ENCODE measurements at places on chromosomes 1 and 21. TPM values are rescaled to one million over a fixed set of nuclear protein-coding genes. Genes with fewer than 3 reads are reported as not detected.

DNA sequence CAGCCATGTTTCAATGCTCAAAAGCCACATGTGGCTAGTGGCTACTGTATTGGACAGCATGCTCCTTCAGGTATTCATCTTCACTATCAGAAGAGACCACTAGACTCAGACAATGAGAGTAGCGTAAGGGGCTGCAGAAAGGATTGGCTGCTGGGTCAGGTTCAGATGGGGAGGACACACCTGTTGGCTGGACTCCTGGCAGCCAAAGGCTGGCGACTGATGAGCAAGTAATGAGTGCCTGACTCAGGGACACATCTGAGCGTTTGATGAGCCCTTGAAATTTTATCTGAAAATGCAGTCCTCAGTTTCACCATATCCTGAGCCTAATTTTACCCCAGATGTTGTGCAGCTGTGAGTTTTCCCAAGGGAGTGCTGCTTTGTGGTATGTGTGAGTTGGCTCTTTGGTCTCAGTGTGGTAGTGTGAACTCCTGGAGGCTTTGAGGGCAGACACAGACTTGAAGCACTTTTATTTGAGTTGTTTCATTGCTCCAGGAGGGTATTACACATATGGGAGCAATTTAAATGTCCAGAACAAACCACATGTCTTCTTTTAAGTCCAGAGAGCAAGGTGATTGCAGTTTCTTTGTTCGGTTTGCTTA is 9.6 kb downstream of the ST6GALNAC3 start:
- H3K36me3 ChIP-seq, result no peaks in the 10 kb centered on the region
- H3K27ac ChIP-seq, result no peak overlapping the region
- DNase-seq, result no peak
- H3K27me3 ChIP-seq, result no peaks in the 10 kb centered on the region
- H3K4me1 ChIP-seq, result no peaks in the 10 kb centered on the region
- no peak overlapping the region for H3K4me3 ChIP-seq

DNA sequence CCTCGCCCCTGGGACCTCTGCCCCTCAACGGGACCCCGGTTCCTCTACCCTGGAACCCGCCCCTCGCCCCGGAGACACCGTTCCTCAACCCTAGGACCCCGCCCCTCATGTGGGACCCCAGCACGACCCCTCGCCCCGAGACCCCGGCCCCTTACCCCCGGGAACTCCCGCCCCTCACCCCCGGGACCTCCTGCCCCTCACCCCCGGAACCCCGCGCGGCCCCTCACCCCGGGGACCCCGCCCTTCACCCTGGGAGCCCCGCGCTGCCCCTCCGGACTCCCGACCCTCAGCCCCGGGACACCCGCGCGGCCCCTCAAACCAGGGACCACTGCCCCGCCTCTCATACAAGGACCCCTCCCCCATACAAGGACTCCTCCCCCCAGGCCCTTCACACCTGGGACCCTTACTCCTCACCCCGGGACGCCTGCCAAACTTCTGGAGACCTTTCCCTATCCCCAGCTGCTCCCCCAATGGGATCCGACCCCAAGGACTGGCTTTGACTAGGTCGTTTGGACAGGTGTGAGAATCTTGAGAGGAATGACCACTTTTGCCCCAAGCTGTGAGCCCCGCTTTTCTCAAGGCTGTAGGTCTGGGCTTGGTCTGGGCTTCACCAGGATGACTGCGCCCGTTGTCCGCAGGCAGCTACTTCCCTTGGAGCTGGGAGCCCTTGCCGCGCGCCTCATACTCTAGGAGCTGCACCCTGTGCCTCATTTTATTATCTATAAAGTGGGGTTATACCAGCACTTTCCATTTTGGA is 843 bp downstream of the DIP2A start:
- H3K36me3 ChIP-seq, result peaks cover 25% of the 10 kb centered on the region
- H3K27ac ChIP-seq, result peak overlapping the region; percentile 78
- no peaks in the 10 kb centered on the region for H3K27me3 ChIP-seq
- peak; percentile 37 for DNase-seq
- H3K4me1 ChIP-seq, result peaks cover 9% of the 10 kb centered on the region

DNA sequence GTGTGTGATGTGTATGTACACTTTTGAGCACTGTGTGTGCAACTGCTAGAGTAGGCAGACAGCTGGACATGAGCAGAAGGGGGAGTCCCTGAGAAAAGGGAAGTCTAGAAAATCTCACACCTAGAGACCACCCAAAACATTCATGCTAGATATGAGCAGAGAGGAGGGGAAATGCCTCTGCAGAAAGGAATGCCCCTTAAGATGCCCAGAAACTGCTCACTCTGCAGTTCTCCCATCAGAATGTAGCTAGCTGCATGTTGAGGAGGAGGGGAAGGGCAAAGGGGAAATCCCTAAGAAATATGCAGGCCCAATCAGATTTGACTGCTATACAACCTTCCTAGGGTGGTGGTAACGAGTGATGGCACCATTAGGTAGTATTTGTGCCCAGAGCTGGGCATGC is 31.8 kb upstream of the MAGOH start:
- no peak overlapping the region for H3K4me3 ChIP-seq
- H3K36me3 ChIP-seq, result peaks cover 15% of the 10 kb centered on the region
- DNase-seq, result no peak
- H3K27ac ChIP-seq, result no peak overlapping the region

DNA sequence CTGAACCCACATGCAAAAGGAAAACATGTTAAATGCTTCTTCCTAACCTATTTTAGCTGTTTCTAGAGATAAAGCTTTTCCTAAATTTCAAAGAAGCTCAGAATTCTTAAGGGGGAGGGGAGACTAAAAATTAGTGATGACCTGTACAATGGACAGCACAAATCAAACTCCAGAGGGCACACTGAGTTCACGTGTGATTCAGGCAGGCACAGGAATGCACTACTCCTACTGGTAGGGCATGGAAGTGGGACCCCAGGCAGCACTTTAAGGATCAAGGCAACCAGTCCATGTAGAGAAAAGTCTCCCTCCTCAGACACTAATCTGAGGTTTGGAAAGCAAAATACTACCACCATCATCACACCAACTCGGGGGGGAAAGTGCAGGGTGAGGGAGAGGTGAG is 31.3 kb upstream of the CLCA4 start:
- no peaks in the 10 kb centered on the region for H3K27me3 ChIP-seq
- no peak overlapping the region for H3K4me3 ChIP-seq
- peaks cover 9% of the 10 kb centered on the region for H3K4me1 ChIP-seq
- no peak overlapping the region for H3K27ac ChIP-seq
- DNase-seq, result peak; percentile 64

DNA sequence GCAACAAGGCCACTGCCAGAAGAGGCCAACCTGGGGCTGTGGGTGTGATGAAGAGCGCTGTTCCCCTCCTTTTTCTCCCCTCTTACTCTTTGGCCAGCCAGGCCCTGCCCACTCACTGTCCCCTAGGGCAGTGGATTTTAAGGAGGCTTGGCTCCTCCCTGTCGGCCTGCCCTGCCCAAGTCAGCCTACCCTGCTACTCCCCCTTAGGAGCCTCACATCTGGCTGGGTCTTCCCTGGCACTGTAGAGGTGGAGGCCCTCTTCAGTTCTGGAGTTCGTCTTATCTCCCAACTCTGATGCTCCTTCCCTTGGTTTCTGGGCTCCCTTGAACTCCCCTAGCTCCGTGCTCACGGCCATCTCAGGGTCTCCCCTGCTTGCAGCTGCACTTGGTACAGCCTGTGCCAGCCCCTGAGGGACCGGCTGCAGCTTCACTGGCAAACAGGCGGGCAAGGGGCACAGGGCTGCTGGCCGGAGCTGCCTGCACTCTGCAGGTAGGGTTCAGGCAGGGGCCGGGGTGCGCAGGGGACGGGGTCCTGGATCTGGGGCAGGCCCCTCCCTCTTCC is 4.0 kb downstream of the AMPD2 start:
- peak overlapping the region; percentile 58 for H3K27ac ChIP-seq
- H3K4me3 ChIP-seq, result no peak overlapping the region
- peaks cover 22% of the 10 kb centered on the region for H3K4me1 ChIP-seq

DNA sequence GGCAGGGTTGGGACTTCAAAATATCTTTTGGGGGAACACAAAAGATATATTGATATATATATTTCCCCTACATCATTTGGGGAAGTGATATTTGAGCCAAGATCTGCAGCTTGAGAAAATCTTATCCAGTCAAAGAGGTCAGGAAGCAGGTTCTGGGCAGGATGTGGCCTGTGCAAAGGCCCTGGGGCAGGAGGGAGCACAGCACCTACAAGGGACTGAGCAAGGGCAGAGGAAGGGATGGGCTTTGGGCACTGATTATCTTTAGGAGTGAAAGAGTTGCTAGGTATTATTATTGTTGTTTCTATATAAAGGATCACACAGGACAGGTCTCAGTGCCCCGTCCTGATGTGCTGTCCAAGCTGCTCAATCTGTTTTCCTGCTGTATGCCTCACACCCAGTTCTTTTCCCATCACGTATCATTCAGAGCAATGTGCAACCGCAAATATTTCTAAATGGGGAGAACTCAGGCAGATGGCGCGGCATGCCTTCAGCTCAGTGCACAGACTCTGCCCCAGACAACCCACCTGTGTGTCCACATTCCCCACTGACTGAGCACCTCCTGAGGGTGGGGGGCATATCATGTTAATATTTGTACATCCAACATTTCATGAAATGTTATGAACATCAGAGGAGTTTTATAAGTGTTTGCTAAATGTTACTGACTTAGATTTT is 28.1 kb upstream of the GPR137B start:
- no peak for DNase-seq
- H3K4me1 ChIP-seq, result no peaks in the 10 kb centered on the region
- H3K36me3 ChIP-seq, result no peaks in the 10 kb centered on the region

DNA sequence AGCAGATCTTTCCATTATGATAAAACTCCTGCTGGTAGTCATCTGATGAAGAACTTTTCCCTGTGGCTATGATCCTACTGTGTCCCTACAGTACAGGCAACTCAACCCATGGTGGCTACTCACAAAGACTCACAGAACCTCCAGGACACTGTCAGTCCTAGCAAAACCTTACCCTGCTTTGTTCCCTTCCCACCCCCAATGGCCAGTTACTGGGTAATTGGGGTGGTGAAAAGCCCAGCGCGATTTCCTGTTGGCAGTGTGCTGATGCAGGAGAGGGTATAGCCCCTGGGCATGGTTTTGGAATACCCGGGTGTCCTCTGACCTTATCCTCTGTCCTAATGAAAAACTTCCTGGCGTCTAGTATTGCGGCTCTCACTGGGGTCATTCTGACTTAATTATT is 533 bp upstream of the RGL1 start:
- peaks cover 17% of the 10 kb centered on the region for H3K4me1 ChIP-seq
- no peak for DNase-seq
- H3K36me3 ChIP-seq, result no peaks in the 10 kb centered on the region
- no peak overlapping the region for H3K27ac ChIP-seq
- peak overlapping the region; percentile 84 for H3K4me3 ChIP-seq

GRCh38 chr21:32248571-32249461 is 30.0 kb downstream of the MIS18A start:
- no peak for DNase-seq
- H3K27me3 ChIP-seq, result peaks cover 88% of the 10 kb centered on the region
- H3K4me1 ChIP-seq, result no peaks in the 10 kb centered on the region
- H3K4me3 ChIP-seq, result no peak overlapping the region
- H3K27ac ChIP-seq, result no peak overlapping the region

- H3K4me3 ChIP-seq, result no peak overlapping the region
- no peaks in the 10 kb centered on the region for H3K36me3 ChIP-seq
- no peaks in the 10 kb centered on the region for H3K27me3 ChIP-seq
- no peak for DNase-seq
- H3K27ac ChIP-seq, result no peak overlapping the region
Observed at GRCh38 chr1:58317694-58318093, 228.8 kb downstream of the OMA1 start.

- no peaks in the 10 kb centered on the region for H3K27me3 ChIP-seq
- no peak overlapping the region for H3K4me3 ChIP-seq
- DNase-seq, result no peak
- no peak overlapping the region for H3K27ac ChIP-seq
- H3K36me3 ChIP-seq, result no peaks in the 10 kb centered on the region
Observed at GRCh38 chr1:87684713-87685205, 356.1 kb downstream of the LMO4 start.

DNA sequence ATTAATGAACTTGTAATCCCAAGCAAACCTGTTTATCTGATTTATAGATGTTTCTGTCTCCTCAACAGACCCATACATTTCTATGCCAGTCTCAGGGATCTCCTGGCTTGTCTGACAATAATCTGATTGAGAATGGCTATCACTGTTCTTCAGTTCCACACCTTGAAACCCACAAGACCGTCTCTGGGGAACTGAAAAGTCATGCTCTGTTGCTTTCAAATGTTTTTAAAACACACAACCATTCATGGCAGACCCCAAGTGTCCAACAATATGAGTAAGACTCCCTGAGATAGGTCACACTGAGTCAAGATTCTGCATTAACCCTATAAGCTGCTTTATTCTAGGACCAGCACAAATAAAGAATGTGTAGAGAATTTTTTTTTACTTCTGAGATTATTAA is 611.2 kb upstream of the PLXNA2 start:
- H3K27me3 ChIP-seq, result no peaks in the 10 kb centered on the region
- no peaks in the 10 kb centered on the region for H3K4me1 ChIP-seq
- DNase-seq, result no peak
- H3K36me3 ChIP-seq, result no peaks in the 10 kb centered on the region

- no peaks in the 10 kb centered on the region for H3K27me3 ChIP-seq
- H3K27ac ChIP-seq, result peak overlapping the region; percentile 99
- H3K4me3 ChIP-seq, result peak overlapping the region; percentile 44
- H3K4me1 ChIP-seq, result peaks cover 38% of the 10 kb centered on the region
- H3K36me3 ChIP-seq, result peaks cover 11% of the 10 kb centered on the region
Observed at GRCh38 chr21:39048064-39048463, 135.2 kb downstream of the PSMG1 start.

GRCh38 chr1:205379056-205379455 is 22.3 kb upstream of the KLHDC8A start:
- peaks cover 26% of the 10 kb centered on the region for H3K4me1 ChIP-seq
- H3K36me3 ChIP-seq, result no peaks in the 10 kb centered on the region
- DNase-seq, result no peak

- peaks cover 18% of the 10 kb centered on the region for H3K27me3 ChIP-seq
- no peak for DNase-seq
- H3K27ac ChIP-seq, result no peak overlapping the region
- H3K4me1 ChIP-seq, result no peaks in the 10 kb centered on the region
Observed at GRCh38 chr1:21384620-21385019, 55.3 kb upstream of the NBPF3 start.

- H3K4me1 ChIP-seq, result no peaks in the 10 kb centered on the region
- H3K27me3 ChIP-seq, result peaks cover 51% of the 10 kb centered on the region
- no peak for DNase-seq
- no peak overlapping the region for H3K4me3 ChIP-seq
- no peaks in the 10 kb centered on the region for H3K36me3 ChIP-seq
Observed at GRCh38 chr1:12186679-12186985, 19.8 kb downstream of the TNFRSF1B start.

The B3GALNT2 gene
- total RNA-seq, result 88.4 TPM

The MAB21L3 gene
- total RNA-seq, result 2.5 TPM

The GREM2 gene
- not detected for total RNA-seq

The WNT4 gene
- not detected for total RNA-seq

The PTGER3 gene
- not detected for total RNA-seq

The GNG4 gene
- 3.0 TPM for total RNA-seq

The NPR1 gene
- not detected for total RNA-seq

The MROH7 gene
- total RNA-seq, result not detected

The TNFRSF9 gene
- 0.98 TPM for total RNA-seq

The FNDC10 gene
- 5.1 TPM for total RNA-seq
